ENCODE measurements at places on chromosomes 7 and 10. TPM values are rescaled to one million over a fixed set of nuclear protein-coding genes. Genes with fewer than 3 reads are reported as not detected.

ARHGAP22 gene
- total RNA-seq = 4.7 TPM

CH25H gene
- total RNA-seq = 0.44 TPM

C10orf71 gene
- 34.7 TPM for total RNA-seq

WASHC2C gene
- 46.2 TPM for total RNA-seq

GNGT1 gene
- total RNA-seq = not detected

UBE2D1 gene
- 27.8 TPM for total RNA-seq

ANKRD30A gene
- total RNA-seq = 0.32 TPM

MEOX2 gene
- total RNA-seq = 6.3 TPM

PNLIPRP3 gene
- not detected for total RNA-seq

C10orf143 gene
- 2.3 TPM for total RNA-seq

LIPA gene
- 45.7 TPM for total RNA-seq

SNX8 gene
- 31.3 TPM for total RNA-seq

SUGCT gene
- total RNA-seq = 4.4 TPM

CCDC3 gene
- 25.5 TPM for total RNA-seq

GRCh38 chr7:139693651-139694388, 84.0 kb downstream of the HIPK2 start:
- DNase-seq = no peak

DNA sequence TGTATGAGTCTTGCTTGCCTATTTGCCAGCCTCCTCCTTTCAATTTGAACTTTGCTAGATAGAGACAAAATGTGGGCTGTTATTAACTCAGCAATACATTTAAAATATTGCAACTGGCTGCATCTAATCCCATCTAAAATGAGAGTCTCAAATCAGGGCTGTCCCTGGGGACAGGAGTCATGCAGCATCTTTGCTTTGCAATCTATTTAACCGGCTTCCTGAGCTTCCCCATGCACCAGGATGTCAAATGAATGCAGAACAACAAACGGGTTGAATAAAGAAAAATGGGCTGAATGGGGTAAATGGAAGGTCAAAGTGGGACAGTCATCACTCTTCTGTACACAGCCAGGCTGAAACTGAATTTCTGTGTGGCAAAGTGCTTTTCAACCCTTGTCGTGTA, 89.2 kb downstream of the AOAH start:
- no peak for DNase-seq

GRCh38 chr10:119368991-119369869, 161.9 kb downstream of the GRK5 start:
- DNase-seq = no peak

- DNase-seq = no peak
Observed at GRCh38 chr7:102426268-102427018, 6.9 kb upstream of the ORAI2 start.

GRCh38 chr10:24674892-24675632, 48.6 kb downstream of the ARHGAP21 start:
- no peak for DNase-seq

- DNase-seq = no peak
Observed at GRCh38 chr10:6199131-6199733, 3.5 kb upstream of the PFKFB3 start.

DNA sequence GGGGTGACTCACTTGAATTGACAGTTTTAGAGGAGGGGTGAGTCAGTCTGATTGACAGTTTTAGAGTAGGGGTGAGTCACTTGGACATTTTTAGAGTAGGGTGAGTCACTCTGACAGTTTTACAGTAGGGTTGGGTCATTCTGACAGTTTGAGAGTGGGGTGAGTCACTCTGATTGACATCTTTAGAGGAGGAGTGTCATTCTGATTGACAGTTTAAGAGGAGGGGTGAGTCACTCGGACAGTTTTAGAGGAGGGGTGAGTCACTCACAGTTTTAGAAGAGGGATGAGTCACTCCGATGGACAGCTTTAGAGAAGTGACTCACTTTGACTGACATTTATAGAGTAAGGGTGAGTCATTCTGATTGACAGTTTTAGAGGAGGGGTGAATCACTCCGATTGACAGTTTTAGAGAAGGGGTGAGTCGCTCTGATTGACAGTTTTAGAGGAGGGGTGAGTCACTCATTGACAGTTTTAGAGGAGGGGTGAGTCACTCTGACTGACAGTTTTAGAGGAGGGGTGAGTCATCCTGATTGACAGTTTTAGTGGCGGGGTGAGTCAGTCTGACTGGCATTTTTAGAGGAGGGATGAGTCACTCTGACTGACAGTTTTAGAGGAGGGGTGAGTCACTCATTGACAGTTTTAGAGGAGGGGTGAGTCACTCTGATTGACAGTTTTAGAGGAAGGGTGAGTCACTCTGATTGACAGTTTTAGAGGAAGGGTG, 595.9 kb downstream of the DNAJB6 start:
- no peak for DNase-seq

- DNase-seq = no peak
Observed at GRCh38 chr10:50993771-50994251, 80.5 kb upstream of the PRKG1 start.

DNA sequence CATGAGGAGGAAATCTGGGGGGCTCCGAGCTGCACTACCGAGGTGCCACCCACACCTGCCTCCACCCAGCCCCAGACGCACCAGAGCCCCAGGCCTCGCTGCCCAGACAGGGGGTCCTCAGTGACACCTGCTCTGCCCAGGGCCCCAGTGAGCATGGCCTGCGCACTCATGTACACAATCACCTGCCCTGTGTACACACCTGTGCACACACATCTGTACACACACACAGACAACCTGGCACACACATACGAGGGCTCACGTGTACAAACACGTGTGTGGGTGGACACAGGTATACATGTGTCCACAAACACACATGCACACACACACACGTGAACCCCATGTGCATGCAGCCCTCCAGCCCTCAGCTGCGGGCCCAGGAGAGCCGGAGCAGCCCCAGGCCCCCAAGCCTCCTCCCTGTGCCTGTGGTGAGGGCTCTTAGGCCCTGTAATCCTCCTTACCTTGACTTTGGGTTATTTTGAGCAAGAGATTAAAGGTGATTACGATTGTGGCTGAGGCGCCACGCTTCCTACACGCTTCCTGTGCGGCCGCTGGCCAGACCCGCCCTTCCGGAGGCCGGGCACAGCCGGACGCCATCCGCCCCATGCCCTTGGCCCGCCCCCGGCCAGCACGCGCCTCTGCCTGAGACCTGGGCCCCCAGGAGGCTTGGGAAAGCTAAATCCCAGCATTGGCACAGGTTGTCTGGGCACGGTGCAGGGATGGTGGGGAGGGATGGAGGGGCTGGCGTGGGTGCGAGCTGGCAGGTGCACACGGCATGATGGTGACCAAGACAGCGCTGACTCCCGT, 71.9 kb downstream of the ELFN1 start:
- DNase-seq = peak; percentile 42

GRCh38 chr7:18016547-18017444, 10.8 kb downstream of the PRPS1L1 start:
- no peak for DNase-seq

DNA sequence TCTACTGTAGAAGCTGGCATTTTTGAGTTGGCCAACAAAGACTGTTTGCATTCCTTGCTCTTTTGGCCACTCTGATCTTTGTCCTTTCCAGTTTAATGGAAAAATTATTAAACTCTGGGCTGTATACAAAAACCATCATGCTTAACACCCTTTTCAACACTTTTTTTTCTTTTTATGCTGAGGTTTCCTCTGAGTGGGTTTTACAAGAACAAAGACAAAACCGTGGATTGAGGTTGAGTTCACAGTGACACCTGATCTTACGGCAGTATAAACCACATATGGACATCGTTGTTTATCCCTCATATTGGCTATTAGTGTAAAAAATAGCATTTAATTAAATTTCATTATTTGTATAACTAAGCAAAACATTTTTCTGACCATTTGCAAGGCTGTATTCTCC, 21.8 kb downstream of the MGAM start:
- DNase-seq = no peak

- DNase-seq = no peak
Observed at GRCh38 chr7:157795199-157795598, 458.4 kb downstream of the DNAJB6 start.

DNA sequence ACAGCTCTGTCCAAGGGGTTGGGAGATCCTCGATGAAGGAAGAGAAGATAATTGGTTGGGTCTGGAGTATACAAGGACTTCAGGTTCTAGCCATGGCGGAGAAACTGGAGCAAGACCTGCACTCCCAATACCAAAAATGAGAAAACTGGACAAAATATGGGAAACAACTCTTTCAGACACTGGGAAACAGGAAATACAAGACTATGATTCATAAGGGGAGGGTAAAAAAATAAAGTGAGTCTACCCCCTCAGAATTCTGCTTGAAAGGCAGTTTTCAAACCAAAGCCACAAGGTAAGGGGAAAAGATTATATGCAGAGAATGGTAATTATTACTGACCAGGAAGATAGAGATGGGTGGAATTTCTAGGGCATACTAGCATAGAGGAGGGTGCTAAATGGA, 10.2 kb upstream of the SEC61G start:
- no peak for DNase-seq

DNA sequence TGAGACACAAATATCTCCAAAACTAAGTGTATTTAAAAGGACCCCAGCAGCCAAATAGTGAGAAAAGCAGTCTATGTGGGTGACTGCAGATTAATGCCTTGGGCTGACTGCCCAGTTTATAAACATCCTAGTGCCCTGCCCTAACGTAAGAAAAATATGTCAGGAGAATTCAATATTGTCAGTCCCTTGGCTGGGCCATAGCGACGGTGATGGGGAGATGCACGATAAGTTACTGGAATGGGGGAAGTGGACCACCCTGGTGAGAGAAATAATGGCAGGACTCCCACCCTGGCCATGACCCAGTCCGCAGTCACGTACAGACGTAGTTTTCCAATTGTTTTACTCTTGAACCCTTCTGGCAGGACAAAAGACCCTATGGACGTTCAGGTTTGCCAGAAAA, 48.0 kb downstream of the JCAD start:
- no peak for DNase-seq

DNA sequence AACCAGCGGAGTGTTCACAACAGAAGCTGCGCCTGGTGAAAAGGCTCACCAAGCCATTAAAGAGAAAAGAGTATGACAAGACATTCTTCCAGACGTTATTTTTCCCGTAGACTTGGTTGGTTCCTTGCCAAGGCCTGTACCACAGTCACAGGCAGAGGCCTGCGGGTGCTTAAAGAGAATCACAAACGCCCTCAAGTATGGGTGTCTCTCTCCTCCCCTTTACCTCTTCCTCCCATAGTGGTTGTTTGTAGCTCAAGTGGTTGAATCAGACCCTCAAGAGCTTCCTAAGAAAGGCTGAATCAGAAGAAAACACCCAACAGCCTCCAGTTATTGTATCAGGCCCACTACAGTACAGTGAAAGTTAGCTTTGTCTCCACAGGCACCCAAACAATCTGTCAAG, 169.0 kb downstream of the CREB5 start:
- no peak for DNase-seq

- no peak for DNase-seq
Observed at GRCh38 chr10:96344178-96344577, 14.6 kb downstream of the OPALIN start.

DNA sequence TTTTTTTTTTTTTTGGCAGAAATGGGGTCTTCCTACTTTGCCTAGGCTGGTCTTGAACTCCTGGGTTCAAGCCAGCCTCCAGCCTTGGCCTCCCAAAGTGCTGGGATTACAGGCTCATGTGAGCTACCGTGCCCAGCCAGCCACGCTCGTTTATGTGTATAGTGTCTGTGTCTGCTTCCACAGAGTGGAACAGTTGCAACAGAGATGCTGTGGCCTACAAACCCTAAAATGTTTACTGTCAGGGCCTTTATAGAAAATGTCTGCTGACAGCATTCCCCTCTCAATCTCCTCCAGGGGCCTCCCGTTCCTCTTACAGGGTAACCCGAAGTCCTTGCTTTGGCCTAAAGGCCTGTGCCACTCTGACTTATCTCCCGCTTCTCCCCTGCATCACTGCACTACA, 87.6 kb upstream of the LEP start:
- no peak for DNase-seq

GRCh38 chr7:90192876-90193750, 18.4 kb upstream of the STEAP2 start:
- DNase-seq = no peak

DNA sequence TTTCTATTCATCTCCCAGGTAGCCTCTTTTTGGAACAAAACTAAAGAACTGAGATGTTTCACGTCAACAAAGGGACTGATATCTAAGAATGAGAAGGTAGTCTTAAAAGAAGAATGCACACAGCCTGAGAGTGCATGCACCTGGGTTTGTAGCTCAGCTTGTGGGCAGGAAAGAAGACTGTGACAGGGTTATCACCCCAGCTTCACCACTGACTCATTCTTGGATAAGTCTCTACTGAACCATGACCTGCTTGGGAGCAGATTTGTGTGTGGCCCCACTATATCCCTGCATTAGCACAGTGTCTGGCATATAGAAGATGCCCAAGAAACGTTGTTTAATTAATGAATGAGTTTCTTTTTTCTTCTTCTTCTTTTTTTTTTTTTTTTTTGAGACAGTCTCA, 187.5 kb downstream of the GPAM start:
- no peak for DNase-seq

GRCh38 chr10:110864662-110865140, 7.0 kb upstream of the PDCD4 start:
- DNase-seq = no peak

DNA sequence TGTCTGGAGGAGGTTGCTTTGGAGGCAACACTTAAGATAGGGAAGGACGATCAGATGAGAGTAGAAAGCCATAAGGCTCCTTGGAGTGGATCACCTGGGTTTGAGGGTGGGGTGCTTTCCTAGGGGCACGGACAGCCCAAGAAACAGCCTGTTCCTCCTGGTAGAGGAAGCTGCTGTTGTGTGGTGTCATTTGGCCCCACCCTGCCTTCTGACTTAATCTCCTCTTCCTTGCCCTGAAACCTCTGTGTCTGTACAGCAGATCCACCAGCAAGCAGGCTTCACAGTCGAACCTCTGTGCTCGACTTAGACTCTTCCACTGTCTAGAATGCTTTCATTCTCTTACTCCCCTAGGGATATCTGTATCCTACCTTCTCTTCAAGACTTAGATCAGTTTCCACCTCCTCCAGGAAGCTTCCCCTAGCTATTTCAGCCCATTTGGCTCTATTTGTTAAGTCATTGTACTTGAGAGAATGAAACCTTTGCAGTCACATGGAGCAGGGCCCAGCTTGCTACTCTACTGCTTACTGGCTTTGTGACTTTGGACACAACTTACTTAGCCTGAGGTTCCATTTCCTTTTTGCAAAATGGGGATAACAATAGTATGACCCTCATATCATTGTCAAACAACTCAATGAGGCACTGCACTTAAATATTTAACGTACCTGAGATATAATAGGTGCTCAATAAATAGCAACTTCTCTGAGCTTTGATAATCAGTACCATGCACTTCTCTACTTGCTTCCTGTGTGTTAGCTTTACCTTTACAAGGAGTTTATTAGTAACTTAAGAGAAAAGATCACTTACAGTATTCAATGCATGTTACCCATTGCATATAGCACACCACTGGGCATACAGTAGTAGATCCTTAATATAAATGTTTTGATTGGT, 5.0 kb downstream of the MXI1 start:
- peak; percentile 39 for DNase-seq
